ENCODE measurements at places on chromosomes 6 and 20. TPM values are rescaled to one million over a fixed set of nuclear protein-coding genes. Genes with fewer than 3 reads are reported as not detected.

DNA sequence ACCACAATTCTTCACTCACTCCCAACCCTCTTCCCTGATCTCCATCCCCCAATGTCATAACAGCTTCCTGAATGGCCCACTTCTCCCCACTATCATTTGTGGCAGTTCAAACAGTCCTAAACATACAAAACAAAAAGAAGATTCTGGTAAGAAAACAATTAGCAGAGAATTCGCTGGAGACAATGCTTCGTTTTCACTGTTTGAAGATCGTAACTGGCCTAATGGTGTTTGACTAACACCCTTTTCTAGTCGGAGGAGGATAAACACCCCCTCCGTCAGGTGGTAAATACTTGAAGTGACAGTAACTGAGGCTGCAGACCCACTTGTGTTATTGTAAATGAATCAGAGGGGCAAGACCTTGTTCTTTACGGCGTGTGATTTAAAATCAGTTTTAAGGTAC lies 3.8 kb downstream of the EYA2 start:
- no peaks in the 10 kb centered on the region for H3K4me1 ChIP-seq
- peaks cover 39% of the 10 kb centered on the region for H3K27me3 ChIP-seq
- no peak overlapping the region for H3K4me3 ChIP-seq
- DNase-seq, result no peak
- no peaks in the 10 kb centered on the region for H3K36me3 ChIP-seq

DNA sequence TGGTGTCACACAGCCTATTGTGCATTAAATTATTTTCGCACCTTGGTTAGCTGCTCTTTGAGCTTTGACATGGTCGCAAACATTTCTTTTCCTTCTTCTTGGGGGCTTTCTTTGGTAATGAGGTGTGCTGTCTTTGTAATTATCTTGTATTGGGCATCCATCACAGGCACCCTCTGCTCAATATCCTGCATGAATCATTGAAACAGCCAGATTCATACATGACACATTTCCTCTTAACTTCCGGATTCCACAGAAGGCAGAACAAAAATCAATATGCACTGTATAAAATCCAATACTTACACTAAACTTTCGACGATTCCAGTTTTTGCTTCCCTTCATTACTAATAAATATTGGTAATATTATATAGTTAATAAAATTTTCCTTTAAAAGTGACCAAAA lies 175.6 kb downstream of the SYNE1 start:
- no peaks in the 10 kb centered on the region for H3K27me3 ChIP-seq
- DNase-seq, result no peak
- no peak overlapping the region for H3K27ac ChIP-seq
- no peaks in the 10 kb centered on the region for H3K36me3 ChIP-seq
- H3K4me3 ChIP-seq, result no peak overlapping the region

- no peaks in the 10 kb centered on the region for H3K36me3 ChIP-seq
- DNase-seq, result no peak
- peaks cover 11% of the 10 kb centered on the region for H3K4me1 ChIP-seq
- H3K4me3 ChIP-seq, result no peak overlapping the region
- H3K27ac ChIP-seq, result no peak overlapping the region
- H3K27me3 ChIP-seq, result no peaks in the 10 kb centered on the region
These were observed 81.1 kb downstream of the STXBP5 start for GRCh38 chr6:147285087-147285855.

DNA sequence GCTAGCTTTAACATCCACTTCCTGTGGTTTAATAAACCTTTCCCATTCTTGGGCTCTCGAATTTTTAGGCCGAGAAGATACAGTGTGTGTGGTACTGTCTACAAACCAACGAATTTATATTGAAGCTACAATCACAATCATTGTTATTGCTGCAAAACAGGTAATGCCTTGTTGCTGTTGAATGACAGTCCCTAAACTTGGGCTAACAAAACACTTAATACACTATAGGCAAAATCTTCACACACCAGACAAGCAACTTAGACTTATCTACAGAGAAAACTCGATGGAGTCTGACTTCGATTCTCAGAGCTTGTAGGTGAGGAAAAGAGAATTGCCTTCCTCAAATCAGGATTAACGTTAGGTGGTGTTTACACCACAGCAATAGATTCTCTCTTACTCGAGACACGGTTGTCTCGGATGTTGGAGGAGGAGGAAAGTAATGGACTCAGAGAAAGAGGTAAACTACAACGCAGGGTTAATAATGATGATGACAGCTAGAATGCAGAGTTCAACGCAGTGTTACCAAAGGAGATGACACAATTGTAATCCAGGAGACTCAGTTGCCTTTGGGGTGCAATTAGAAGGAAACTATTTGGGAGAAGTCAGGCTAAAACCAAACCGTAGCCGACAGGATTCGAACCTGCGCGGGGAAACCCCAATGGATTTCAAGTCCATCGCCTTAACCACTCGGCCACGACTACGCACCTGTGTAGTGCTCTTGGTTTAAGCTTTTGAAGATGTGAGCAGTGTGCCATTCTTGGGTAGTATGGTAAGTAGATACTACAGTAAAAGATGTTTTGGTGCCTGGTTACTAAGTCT lies 32.5 kb upstream of the ZNF184 start:
- no peak overlapping the region for H3K4me3 ChIP-seq
- H3K4me1 ChIP-seq, result peaks cover 4% of the 10 kb centered on the region
- H3K27ac ChIP-seq, result no peak overlapping the region
- H3K27me3 ChIP-seq, result no peaks in the 10 kb centered on the region
- H3K36me3 ChIP-seq, result no peaks in the 10 kb centered on the region

- H3K4me3 ChIP-seq, result no peak overlapping the region
- no peaks in the 10 kb centered on the region for H3K27me3 ChIP-seq
These were observed 108.5 kb downstream of the LY86 start for GRCh38 chr6:6696867-6697531.

DNA sequence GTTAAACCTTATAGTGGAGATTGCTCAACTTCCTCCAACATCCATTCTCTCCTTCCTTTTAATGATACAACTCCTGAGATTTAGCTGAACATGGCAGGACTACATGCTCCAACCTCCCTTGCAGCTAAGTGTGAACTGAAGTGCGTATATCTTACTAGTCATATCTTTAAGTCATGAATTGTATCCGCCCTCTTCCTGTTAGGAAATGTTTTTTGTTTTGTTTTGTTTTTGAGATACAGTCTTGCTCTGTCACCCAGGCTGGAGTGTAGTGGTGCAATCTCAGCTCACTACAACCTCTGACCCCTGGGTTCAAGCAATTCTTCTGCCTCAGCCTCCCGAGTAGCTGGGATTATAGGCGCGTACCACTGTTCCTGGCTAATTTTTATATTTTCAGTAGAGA lies 8.8 kb upstream of the OSTM1 start:
- no peak overlapping the region for H3K4me3 ChIP-seq
- DNase-seq, result no peak
- H3K27ac ChIP-seq, result no peak overlapping the region
- H3K4me1 ChIP-seq, result no peaks in the 10 kb centered on the region

- no peak overlapping the region for H3K4me3 ChIP-seq
- no peaks in the 10 kb centered on the region for H3K4me1 ChIP-seq
- no peaks in the 10 kb centered on the region for H3K36me3 ChIP-seq
- H3K27me3 ChIP-seq, result no peaks in the 10 kb centered on the region
- no peak overlapping the region for H3K27ac ChIP-seq
These were observed 285.4 kb upstream of the FLRT3 start for GRCh38 chr20:14622796-14623195.

DNA sequence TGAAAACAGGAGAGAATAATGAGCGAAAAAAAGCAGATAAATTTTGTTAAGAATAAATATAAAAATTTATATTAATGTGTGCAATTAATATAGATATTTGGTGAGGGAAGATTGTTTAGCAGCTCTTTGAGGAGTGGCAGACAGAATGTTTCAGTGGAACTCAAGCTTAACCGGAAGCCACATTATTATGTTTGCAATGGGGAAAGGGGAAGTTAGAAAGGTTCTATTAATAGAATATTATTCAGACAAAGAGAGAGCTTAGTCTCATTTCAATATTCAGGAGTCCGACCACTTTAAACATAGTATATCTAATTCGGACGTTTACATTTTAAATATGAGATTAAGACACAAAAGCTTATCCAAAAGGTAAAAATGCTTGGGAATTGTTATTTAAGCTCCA lies 81.6 kb upstream of the KHDRBS2 start:
- DNase-seq, result no peak
- H3K36me3 ChIP-seq, result no peaks in the 10 kb centered on the region
- no peaks in the 10 kb centered on the region for H3K4me1 ChIP-seq
- no peak overlapping the region for H3K27ac ChIP-seq

DNA sequence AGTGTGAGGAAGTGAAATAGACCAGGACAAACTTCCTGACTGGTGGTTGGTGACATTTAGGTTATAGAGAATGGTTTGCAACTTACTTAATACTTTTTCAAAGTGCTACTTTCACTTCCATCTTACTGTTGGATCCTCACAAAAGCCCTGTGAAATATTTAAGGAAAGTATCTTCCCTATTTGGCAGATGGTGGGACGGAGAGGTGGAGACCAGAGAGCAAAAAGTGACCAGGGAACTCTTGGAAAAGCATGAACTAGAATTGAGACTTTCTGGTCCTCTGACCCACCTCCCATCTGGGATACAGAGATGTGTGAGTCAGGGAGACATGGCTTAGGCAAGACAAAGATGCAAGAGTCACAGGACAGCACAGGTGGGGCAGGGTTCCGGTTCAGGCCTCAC lies 3.0 kb downstream of the TRIM10 start:
- no peak overlapping the region for H3K27ac ChIP-seq
- H3K4me1 ChIP-seq, result no peaks in the 10 kb centered on the region
- no peak overlapping the region for H3K4me3 ChIP-seq
- DNase-seq, result no peak
- H3K36me3 ChIP-seq, result no peaks in the 10 kb centered on the region
- H3K27me3 ChIP-seq, result no peaks in the 10 kb centered on the region

DNA sequence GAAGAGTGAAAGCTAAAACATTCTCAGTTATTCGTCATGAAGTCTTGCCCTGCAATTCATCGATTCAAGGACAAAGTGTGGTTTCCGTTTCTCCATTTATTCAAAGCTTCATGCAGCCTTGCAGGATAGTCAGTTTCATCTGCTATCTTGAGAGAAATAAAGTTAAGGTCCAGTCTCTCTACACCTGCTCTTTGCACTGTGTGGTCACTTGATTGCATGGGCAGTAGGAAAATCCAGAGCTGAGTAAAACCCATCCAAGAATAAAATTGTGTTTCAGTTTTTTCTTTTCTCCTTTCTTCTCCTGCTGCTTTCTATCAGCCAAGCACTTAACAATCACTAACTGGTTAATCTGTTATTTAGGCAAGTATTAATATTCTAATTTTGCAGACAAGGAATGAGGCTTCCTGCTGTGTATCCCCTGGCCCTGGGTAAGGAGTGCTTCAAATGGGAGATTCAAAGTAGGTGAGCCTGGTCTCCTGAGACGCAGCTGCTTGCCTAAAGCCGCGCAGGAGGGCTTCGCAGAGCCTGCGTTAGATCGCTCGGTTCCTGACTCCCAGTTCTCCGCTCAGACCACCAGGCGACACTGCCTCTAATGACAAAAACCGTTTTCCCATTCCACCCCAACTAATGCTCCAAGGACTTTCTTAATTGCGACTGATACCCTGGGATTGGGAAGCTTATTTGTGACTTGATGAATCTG lies 808.3 kb downstream of the TFAP2A start:
- H3K27me3 ChIP-seq, result no peaks in the 10 kb centered on the region
- DNase-seq, result no peak
- H3K27ac ChIP-seq, result no peak overlapping the region
- H3K36me3 ChIP-seq, result no peaks in the 10 kb centered on the region
- H3K4me3 ChIP-seq, result no peak overlapping the region
- no peaks in the 10 kb centered on the region for H3K4me1 ChIP-seq

- H3K4me3 ChIP-seq, result no peak overlapping the region
- H3K4me1 ChIP-seq, result no peaks in the 10 kb centered on the region
- no peak for DNase-seq
- H3K36me3 ChIP-seq, result no peaks in the 10 kb centered on the region
These were observed 15.9 kb upstream of the BNIP5 start for GRCh38 chr6:36352477-36353157.

DNA sequence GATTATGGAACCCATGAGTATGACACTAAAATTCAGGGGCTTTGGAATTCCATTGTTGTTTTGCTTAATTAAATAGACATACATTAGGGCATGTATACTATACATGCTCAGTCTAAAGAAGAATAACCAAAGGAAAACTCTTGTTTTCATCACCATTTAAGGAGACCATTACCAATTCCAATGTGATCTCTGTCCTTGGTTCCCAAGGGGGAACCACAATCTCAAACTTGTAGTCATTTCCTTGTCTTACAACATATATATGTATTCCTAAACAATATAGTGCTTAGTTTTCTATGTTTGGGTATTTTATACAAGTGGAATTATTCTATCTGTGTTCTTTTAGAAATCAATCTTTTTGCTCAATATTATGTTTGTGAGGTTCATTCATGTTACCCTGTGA lies 49.2 kb downstream of the IL20RA start:
- H3K4me1 ChIP-seq, result no peaks in the 10 kb centered on the region
- H3K27ac ChIP-seq, result no peak overlapping the region
- H3K36me3 ChIP-seq, result no peaks in the 10 kb centered on the region
- H3K27me3 ChIP-seq, result peaks cover 20% of the 10 kb centered on the region

- no peaks in the 10 kb centered on the region for H3K4me1 ChIP-seq
- H3K4me3 ChIP-seq, result no peak overlapping the region
- H3K36me3 ChIP-seq, result no peaks in the 10 kb centered on the region
- peaks cover 5% of the 10 kb centered on the region for H3K27me3 ChIP-seq
These were observed 89.2 kb upstream of the STMND1 start for GRCh38 chr6:17012421-17013225.

GRCh38 chr6:141388666-141389065 lies 744.1 kb upstream of the GJE1 start:
- DNase-seq, result no peak
- no peaks in the 10 kb centered on the region for H3K36me3 ChIP-seq
- H3K27ac ChIP-seq, result no peak overlapping the region
- no peaks in the 10 kb centered on the region for H3K4me1 ChIP-seq
- no peak overlapping the region for H3K4me3 ChIP-seq

DNA sequence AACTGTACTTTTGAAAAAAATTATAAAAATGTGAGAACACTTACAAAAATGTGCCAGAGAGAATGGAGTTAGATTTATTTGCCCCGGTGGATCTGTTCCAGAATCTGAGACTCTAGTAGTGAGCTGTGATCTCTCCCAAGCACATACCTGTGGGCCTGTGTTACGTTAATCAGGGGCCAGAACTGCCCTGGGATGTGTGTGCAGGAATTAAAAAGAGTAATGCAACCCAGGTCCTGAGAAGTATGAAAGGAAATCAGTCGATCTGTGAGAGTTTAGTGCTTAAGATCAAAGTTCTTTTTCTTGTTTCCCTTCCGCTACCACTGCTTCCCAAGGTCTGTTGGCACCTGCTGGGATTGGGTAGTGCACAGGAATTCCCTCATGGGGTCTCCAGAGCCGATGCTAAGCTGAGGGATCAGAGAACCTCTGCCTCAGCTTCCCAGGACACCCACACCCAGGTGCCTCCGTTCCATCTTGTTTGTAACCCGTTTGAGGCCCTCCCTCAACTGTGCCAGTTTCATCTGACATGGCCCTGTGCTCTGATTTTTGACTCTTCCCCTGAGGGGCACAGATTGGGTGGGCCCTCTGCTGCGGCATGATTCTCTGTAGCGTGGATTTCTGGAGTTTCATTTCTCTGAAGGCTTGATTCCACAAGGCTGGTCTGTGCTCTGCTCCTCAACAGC lies 87.7 kb downstream of the RREB1 start:
- no peaks in the 10 kb centered on the region for H3K27me3 ChIP-seq
- DNase-seq, result no peak
- H3K4me3 ChIP-seq, result no peak overlapping the region
- peaks cover 25% of the 10 kb centered on the region for H3K4me1 ChIP-seq
- H3K36me3 ChIP-seq, result no peaks in the 10 kb centered on the region
- H3K27ac ChIP-seq, result no peak overlapping the region

The NPEPL1 gene
- 36.0 TPM for total RNA-seq

The ENPP4 gene
- 22.1 TPM for total RNA-seq

The TMEM200A gene
- 0.18 TPM for total RNA-seq

The RRBP1 gene
- 21.8 TPM for total RNA-seq

The BPIFB1 gene
- not detected for total RNA-seq

The CAGE1 gene
- total RNA-seq, result not detected

The PGC gene
- total RNA-seq, result not detected

The MTHFD1L gene
- 1.1 TPM for total RNA-seq

The PTK6 gene
- total RNA-seq, result not detected

All from psoas muscle (tissue), 8 donors.